ENCODE measurements at places on chromosomes 11 and 22.

DNA sequence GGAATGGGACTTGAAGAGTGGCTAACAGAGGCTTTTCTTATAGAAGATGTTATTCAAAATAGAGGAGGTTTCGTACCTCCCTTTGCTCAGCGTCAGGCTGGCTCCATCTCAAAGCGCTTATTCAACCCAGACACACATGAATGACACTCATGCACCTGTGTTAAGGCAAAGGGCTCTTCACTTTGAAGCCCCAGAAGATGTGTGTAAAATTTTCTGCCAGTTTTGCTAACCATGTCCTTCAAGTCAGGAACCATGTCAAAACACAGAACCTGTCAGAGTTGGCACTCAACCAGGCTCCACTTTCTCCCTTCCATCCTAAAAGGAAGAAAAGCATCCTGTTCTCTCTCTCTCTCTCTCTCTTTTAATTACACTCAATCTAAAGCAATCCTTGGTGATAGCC lies 352.8 kb upstream of the NARS2 start:
- DNase-seq, result no peak

- no peak for DNase-seq
Observed at GRCh38 chr11:23875176-23875850, 621.5 kb upstream of the LUZP2 start.

DNA sequence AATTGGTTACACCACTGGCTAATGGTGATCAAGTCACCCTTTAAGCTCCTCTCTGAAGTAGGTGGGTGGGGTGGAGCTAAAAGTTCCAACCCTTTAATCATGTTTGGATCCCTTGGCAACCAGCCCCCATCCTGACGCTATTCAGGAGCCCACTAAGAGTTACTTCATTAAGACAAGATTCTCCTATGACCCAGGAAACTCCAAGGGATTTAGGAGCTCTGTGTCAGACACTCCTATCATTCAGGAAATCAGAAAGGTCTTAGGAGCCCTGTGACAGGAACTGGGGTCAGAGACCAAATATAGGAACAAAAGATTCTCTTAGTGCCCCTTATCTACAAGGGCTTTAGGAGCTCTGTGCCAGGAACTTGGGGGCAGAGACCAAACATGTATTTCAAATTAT lies 141.3 kb downstream of the ATG16L2 start:
- no peak for DNase-seq

DNA sequence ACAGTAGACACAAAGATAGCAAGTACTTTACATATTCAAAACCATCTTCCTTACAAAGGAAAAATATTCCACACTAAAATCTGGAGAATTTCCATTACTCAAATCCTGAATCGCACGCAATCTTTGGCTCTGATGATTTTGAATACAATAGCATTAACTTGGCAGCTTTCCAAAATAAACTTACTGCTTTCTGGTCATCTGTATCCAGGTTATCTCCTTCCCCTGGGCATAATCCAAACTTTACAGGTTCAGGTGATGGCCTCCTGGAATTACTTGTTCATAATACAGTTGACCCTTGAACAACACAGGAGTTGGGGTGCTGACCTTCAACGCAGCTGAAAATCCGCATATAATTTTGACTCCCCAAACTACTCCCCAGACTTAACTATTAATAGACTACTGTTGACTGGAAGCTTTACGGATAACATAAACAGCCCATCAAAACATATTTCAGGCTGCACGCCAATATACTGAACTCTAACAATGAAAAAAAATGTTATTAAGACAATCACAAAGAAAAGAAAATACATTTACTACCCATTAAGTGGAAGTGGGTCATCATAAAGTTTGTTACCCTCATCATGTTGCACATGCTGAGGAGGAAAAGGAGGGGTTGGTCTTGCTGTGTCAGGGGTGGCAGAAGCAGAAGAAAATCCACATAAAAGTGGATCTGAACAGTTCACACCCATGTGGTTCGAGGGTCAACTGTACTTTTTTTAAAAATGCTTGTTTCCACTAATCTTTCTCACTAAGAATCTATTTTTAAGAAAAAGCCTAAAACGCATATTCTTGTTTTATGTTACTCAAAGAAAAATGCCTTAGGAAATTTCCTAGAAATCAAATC lies 6.5 kb downstream of the MTMR2 start:
- DNase-seq, result no peak

DNA sequence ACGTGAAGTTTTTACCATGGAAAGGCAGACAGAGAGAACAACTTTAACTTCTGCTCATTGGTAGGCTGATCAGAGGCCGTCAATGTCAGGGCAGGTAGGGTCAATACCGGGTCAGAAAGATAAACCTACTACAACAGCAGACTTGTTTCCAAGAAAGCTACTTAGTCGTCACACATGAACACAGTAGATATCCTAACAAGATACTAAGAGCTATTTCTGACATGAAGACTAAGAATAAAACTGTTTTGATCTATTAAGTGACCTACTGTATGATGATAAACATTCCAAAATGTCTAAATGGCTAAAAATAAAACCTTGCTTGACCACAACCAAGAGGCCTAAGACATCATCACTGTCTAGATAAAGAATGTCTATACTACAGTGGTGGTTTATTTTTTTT lies 231.3 kb downstream of the CADM1 start:
- no peak for DNase-seq

DNA sequence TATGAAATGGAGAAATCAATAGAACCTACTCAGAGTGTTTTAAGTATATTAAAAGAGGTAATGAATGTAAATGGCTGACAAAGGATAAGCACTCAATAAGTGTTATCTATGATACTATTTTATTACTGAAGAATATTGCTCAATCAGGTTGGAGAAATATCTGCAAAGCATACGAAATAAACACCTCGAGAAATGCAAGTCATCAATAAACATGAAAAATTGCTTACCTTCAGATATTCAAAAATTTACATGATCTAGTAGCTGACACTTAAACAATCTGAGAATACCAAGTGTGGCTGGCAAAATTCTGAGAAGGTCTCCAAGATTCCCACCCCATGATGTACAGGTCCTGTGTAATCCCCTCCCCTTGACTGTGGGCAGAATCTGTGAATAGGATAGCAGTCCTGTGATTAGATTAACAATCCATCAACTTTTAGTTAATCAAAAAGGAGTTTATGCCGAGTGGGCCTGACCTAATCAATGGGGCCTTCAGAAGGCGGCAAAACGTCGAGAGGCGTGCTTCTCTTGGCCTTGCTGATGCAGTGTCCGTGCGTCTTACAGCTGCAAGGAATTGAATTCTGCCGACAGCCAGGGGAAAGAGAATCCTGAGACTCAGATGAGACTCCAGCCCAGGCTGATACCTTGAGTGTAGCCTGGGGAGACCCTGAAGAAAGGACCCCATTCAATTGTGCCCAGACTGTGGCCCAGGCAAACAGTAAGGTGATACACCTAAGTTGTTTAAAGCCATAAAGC lies 49.1 kb downstream of the SPATA19 start:
- no peak for DNase-seq

GRCh38 chr22:43722444-43722843 lies 89.7 kb downstream of the EFCAB6 start:
- no peak for DNase-seq

GRCh38 chr22:45496451-45496941 lies 6.2 kb upstream of the FBLN1 start:
- DNase-seq, result no peak

GRCh38 chr22:44589831-44590230 lies 91.8 kb upstream of the RTL6 start:
- no peak for DNase-seq

DNA sequence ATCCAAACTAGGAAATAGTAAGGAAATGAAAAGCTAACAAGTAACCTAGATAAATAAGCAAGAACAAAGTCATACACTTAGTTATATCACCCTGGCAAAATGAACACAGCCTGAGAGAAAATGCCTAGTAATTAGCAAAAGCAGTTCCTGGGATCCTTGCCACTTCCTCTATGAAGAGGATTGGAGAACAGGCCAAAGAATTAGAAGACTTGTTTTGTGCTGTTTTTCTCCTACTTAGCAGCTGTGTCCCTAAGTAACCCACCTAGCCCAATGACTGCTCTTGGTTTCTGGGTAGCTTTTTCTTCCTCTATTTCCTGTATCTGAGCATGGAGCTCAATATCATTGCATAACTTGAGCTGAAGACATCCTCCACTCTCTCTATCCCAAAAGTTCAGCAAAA lies 713.9 kb downstream of the ETS1 start:
- no peak for DNase-seq

- DNase-seq, result no peak
Observed at GRCh38 chr11:84887055-84887629, 740.0 kb downstream of the DLG2 start.

DNA sequence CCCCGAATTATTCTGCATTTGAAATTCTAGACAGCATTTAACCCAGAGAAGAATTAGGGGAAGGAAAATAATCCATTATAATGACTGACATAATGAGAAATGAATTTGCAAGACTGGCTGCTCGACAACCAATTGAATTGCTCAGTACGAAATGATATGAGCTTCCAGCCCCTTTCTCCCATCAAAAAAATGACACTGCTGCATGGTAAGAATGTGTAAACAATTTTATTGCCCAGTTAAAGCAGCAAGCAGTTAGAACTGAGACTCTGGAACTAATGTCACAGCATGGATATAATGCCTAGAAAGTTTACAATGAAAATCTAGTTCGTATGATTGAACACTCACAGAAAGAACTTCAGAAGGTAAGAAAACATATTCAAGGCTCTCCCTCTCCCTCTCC lies 24.7 kb upstream of the PCF11 start:
- DNase-seq, result no peak

- no peak for DNase-seq
Observed at GRCh38 chr11:9151631-9152030, 60.2 kb upstream of the SCUBE2 start.

DNA sequence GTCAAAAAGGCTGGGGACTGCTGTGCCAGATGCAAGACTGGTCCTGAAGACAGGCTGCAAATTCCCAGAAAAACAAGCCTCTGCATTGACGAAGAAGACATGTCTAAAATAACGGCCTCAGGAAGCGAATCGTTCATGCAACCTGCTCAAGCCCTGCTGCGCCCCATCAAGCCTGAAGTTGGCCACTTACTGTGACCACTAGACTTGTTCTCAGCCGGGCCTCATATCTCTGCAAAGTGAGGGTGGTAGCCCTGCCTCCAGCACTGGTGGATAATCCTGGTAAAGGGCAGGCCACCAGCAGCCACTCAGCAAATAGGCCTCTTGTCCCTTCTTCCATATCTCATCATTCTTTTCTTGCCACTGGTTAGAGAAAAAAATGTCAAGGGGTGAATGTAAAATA lies 11.8 kb downstream of the LTO1 start:
- no peak for DNase-seq

- no peak for DNase-seq
Observed at GRCh38 chr11:76105637-76106036, 100.7 kb downstream of the WNT11 start.

DNA sequence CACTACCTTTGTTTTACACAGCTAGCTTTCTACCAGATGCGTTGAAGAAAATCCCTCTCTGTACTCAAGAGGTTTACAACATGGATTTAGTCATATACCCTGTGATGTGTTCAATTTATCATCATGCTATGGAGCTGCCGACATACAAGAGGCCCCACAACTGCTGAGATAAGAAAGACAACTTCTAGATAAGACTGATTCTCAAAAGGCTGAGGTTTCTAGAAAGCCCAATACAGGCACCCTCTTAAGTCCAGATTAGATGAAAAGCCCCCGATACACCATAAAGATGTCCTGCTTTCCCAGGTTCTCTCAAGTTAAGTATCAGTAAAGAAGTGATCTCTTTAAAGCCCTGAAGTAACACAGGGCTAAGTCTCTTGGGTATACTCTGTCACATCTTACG lies 14.3 kb downstream of the MTCH2 start:
- DNase-seq, result no peak

All from RKO (cell line).